ENCODE measurements at places on chromosomes 12 and 14. TPM values are rescaled to one million over a fixed set of nuclear protein-coding genes. Genes with fewer than 3 reads are reported as not detected.

- DNase-seq: no peak
These were observed 678.6 kb downstream of the BCL11B start for GRCh38 chr14:98593361-98593761.

- DNase-seq: no peak
These were observed 130.5 kb upstream of the CRY1 start for GRCh38 chr12:107223821-107224220.

DNA sequence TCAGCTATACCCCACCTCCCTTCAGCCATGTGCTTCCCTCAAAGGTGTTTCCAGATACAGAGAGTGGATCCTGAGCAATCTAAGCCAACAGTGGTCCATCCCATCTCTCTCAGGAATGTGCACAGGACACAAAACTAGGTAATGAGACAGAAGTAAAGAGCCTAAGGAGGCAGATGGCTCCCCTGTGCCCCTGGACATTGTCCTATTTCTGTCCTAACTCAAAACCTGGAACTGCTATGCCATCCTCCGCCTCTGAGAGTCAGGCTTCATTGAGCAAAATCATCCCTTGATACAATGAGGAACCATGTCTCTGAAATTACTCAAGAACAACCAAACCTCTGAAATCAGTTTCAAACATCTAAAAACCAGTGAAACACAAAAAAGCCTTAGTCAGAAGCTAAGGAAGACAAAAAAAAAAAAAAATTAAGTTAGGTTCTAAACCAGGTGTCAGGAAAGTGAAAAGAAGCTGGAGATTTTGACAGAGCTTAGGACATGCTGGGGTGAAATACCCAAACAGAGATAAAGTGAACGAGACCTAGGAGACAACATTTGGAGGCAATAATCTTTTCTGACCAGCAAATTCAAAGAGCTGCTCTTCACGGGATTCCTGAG, 200.3 kb upstream of the PLEKHG7 start:
- DNase-seq: no peak

GRCh38 chr14:57029620-57030253, 219.5 kb upstream of the OTX2 start:
- no peak for DNase-seq

- DNase-seq: no peak
These were observed 545.6 kb downstream of the SNAPC1 start for GRCh38 chr14:62307844-62308243.

C14orf180 gene
- polyA plus RNA-seq: 0.31 TPM

- DNase-seq: no peak
These were observed 160.6 kb downstream of the ANO4 start for GRCh38 chr12:100955139-100955538.

DNA sequence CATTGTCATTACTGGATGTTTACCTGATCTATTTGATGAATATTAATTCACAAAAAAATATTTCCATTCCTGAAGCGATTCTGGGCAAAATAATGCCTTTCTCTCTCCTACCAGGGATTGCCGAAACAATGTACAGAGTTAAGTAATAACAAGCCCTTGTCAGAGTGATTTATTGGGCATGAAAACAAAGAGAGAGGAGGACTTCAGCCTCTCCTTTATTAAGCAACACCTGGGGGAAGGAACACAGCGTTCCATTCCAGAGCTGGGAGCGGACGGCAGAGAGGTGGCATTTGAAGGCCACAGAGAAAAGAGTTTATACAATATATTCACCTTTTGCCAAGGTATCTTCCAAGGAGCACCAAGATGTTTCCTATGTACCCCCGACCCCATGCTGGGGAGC, 165.8 kb downstream of the KSR2 start:
- DNase-seq: no peak

EXOC3L4 gene
- polyA plus RNA-seq: 10.8 TPM

GRCh38 chr12:92469837-92470236, 233.0 kb upstream of the PLEKHG7 start:
- peak; percentile 35 for DNase-seq

DNA sequence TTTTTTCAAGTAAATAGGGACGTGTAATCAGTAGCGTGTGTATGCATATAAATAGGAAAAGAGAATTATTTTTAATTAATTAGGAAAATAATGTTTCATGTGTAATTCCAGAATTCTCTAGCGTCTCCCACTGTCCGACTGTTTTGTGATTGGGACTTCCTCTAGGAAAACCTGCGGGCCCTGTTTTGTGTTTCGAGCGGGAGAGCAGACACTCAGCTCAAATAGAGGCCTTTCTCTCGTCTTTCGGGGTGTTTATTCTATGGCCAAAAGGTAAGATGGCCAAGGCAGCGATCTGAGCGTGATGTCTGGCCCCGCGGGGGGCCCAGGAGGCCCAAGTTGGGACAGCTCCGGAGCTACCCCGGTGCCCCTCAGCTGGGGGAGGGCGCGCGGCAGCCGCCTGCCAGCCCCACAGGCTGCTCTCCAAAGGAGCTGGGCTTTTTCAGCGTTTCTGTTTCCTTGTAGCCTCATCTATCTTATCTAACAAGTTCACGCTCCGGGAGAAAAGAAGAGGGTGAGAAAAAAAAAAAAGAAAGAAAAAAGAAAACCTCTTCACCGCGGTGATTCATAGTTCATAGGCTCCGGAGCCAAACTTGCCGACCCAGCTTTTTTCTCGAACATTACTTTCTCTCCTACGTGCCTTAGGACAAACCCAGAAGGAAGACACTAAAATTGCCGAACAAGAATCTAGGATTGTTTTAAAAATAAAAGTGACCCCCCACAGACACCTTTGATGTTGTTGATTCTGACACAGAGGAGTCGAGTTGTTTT, 7.5 kb upstream of the FOXG1 start:
- DNase-seq: no peak

DNA sequence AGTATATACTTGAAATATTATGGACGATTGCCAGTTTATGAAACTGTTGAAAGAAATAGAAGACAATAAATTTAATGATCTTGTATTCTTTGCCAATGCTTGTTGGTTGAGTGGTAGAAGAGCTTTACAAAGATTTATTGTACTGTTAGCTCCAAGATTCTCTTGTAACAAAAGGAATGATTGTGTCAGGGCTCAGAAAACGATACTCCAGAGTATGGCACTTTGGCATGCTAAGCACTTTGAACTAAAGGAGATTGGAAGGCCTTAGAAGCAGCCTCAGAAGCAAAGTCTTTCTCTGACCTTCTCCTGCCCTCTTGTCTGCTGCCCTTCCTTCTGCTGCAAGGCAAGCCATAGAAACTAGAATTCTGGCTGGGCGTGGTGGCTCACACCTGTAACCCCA, 4.2 kb upstream of the NGDN start:
- DNase-seq: no peak

MYO1H gene
- polyA plus RNA-seq: 0.08 TPM

DNA sequence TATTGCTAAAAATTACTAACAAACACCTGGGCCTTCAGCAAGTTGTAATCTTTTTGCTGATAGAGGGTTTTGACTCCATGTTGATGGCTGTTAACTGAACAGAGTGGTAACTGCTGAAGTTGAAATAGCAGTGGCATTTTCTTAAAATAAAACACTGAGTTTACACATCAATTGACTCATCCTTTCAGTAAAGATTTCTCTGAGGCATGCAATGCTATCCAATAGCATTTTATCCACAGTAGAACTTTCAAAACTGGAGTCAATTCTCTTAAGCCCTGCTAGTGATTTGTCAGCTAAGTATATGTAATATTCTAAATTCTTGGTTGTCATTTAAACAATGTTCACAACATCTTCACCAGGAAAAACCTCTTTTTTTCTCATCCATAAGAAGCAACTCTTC, 59.5 kb downstream of the CMAS start:
- no peak for DNase-seq

DNA sequence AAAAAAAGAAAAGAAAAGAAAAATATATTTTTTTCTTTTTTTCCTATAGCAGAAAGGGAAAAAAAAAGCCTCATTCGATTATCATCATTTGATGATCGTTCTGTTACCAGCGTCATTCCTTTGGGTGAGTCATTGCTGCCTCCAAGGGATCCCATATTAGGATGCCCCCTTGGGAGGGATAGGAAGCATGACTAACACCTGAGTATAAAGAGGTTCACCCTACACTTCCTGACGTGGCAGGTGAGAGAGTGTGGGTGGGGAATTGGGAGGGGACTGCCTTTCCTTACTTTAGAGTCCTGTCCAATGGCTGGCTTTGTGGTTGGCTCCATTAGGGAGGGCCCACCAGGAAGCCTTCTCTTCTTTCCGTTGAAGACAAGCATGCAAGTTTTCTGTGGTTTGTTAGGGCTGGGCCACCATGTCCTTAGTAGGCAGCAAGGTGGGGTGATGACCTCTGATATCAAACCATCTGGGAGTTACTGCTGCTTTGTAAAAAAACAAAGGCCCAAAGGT, 56.1 kb upstream of the FUT8 start:
- DNase-seq: peak; percentile 81

DNA sequence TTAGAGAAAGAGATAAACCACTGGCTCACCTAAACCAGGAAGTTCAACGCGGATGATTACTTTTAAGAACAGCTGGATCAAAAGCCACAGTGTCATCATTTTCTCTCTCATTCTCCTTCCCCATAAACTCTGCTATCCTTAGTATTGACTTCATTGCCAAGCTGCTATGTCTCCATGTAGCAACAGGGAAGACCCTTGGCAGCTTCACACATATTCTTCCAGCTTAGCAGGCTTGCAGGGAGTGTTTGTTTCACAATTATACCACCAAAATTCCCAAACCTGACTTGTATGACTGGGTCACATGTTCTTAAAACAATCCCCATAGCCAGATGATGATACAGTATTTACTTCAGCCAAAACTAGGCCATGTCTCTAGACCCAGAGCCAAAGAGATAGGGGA, 235.5 kb downstream of the PAWR start:
- peak; percentile 20 for DNase-seq

DNA sequence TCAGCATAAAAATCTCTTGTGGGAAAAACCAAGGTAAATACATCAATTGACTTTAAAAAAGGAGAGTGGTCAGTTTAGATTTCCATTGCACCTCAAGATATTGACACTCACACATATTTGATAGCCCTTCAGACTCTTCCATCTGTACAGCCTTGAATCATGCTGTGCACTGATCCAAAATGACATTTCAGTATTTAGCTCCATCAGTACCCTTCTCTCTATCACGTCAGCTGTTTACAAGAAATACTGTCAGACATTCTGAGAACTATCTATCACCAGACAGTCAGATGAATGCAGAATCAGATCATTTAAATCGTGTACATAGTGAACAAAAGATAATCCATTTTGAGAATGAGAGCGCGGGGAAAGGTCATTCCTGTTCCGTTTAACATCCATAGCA, 511.9 kb downstream of the RPL10L start:
- DNase-seq: no peak

GRCh38 chr12:48070731-48071130, 35.1 kb downstream of the SENP1 start:
- no peak for DNase-seq

GRCh38 chr14:55336162-55336561, 64.9 kb downstream of the FBXO34 start:
- peak; percentile 42 for DNase-seq

- DNase-seq: no peak
These were observed 112.8 kb upstream of the ATF7IP start for GRCh38 chr12:14252697-14253096.

KRT81 gene
- not detected for polyA plus RNA-seq

DNA sequence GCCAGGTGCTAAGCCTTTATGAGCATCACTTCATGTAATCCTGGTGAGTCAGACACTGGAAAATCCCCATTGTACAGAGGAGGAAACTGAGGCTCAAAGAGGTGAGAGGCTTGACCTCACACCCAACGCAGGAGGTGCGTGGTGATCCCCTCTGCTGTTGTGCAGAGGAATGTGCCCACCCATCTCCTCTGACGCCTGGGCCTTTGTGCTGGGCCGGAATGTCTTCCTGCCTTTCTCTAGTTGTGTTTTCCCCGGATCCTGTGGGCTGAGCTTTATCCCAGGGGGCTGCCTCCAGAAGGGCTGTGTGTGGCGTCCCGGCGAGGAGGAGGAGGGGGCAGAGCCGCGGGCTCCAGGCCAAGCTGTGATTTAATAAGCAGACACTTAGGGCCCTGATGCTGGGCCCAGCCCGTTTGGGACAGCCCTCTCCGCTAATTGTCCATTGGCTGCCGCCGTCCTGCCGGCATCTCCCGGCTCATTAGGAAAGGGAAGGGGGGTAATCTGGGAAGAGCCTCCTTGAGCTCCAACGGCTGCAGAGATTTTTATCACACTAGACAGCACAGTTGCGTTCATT, 653.6 kb downstream of the MED13L start:
- DNase-seq: no peak
